ENCODE measurements at places on chromosomes 1 and 21.

- no peak for DNase-seq
These were observed 23.8 kb downstream of the SERINC2 start for GRCh38 chr1:31436596-31437432.

DNA sequence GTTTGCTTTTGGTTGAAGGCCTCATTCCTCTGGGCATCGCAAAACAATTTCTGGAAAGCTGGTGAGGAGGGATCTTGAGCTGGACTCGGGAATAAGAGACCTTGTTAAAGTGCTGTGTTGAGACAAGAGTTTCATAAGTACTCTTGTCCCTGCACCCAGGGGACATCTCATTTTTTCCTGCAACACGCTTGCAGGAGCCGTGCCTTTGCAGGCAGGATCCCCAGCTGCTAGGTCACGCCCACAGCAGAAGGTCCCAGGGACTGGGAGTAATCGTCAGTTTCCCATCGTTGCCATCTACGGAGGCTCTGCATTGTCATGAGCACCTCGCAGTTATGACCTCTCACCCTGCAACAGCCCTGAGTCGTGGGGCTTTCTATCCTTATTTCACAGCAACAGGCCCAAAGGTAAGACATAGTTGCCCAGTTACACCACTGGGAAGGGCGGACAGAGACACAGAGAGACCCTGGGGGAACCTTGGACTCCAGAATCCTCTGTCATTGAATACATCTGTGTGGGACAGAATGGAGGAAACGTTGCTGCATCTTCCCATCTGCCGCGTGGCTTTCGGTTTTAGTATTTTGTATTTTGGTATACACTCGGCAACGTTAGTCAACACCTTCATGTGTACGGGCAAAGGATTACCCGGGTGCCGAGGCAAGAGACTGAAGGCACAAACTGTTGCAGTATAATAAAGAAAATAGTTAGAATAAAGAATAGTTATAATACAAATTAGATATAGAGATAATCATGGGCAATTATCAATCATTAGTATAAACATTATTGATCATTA lies 60.4 kb upstream of the DMRTB1 start:
- no peak for DNase-seq

- no peak for DNase-seq
These were observed 9.2 kb downstream of the DEGS1 start for GRCh38 chr1:224192082-224192788.

DNA sequence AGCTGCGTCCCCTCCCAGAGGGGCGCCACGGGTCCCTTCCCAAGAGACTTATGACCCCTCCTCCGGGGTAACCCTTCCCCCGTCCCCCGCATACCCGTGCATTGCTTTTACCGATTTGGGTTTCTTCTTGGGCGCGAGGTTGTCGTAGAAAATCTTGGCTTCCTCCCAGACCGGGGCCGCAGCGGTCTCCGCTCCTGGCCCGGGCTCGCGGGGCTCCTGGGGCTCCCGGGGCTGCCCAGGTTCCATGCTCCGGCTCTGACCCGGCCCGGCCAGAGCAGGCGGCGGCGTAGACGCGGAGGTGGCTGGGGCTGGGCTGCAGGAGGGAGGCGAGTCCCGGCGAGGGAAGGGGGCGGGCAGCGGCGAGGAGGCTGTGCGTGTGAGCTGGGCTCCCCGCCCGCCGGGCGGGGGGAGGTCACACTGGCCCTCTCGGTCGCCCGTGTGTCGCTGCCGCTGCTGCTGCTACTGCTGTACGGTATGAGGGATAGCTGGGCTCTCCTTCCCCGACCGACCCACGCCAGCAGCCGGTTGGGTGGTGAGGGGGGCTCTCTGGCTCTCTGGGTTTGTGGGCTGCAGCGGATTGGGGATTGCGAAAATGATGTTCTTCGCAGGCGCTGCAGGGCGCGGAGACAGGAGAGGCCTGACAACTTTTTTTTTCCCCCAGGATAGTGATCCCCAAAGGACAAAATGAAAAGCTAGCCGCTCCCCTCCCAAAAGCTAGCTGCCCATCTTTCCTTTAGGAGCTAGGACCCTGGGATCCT lies at the start of gene NT5C1A:
Gene NT5C1A, minus strand, starts transcription at position 315 of the 758 bp plus-strand sequence. Its CDS starts 69 bp downstream, at position 246.
- peak; percentile 31 for DNase-seq

GRCh38 chr1:9476790-9477463 lies 62.3 kb upstream of the SLC25A33 start:
- no peak for DNase-seq

- DNase-seq: no peak
These were observed 38.6 kb downstream of the RNF11 start for GRCh38 chr1:51274676-51275075.

- no peak for DNase-seq
These were observed 10.2 kb upstream of the BECN2 start for GRCh38 chr1:241947354-241947753.

GRCh38 chr1:40984066-40984465 lies 4.6 kb downstream of the CTPS1 start:
- no peak for DNase-seq

- no peak for DNase-seq
These were observed 1204.6 kb upstream of the TMPRSS15 start for GRCh38 chr21:19608101-19608621.

- no peak for DNase-seq
These were observed 677 bp upstream of the PMF1 start for GRCh38 chr1:156212130-156212529.

DNA sequence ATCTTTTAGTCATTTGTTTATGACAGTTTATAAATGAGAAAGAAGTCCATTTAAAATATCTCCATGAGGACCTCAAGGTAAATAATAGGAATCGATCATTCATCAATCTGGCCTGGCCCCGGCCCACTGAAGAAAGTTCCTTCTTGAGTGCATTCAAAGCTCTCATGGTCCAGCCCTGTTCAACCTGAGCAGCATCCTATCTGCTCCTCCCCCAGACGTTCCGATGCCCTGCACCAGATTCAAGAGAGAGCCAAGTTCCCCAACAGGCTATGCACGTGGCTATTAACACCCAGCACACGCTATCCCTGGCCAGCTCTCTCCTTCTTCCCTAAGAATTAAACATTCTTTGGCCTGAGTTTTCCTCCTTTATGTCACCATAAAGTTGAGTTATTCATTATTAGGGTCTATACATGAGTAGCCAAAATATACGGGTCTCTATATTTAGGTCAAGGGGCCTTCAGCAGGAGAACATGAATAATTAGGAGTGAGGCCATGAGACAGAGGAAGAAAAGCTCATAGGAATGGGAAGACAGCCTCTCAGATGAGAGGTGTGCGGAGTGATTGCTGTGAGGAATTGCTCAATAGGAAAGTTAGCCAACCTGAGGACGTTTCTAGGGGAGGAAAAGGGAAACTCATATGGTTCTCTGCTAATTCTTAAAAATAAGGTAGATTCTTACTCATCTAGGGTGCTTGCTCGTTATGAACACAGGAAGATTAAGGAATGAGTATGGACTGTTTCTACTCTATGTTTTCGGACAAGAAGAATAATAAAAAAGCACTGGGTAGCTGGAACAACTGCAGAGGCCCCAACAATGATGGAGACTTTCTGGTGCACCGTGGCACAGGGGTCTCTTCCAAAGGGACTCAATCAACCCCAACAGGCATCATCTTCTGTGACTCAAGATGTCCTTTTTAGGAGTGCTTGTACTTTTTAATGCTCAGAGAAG lies 23.6 kb downstream of the RUNX1 start:
- DNase-seq: no peak

DNA sequence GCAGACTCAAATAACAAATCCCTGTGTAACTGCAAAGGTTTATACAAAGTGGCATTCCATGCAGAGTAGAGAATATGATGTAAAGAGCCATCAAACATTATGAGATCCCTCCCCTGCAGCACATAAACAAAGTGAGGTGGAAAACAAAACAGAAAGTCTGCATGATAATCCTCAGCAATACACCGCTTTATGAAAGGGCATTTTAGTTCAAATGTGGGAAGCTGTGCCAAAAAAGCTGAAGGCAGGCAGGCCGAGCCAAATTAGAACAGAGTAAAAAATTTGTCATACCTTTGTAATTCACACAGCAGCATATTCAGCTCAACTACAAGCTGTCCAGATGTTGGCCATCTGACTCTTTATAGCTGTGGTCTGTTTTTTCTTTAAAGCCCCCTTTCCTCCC lies 113.5 kb downstream of the LHX9 start:
- no peak for DNase-seq

GRCh38 chr1:64923294-64923718 lies 43.0 kb downstream of the JAK1 start:
- DNase-seq: no peak
